ENCODE measurements at places on chromosomes 3 and 15. TPM values are rescaled to one million over a fixed set of nuclear protein-coding genes. Genes with fewer than 3 reads are reported as not detected.

GRCh38 chr3:58633157-58633865, 33.3 kb downstream of the FAM3D start:
- no peak overlapping the region for H3K27ac ChIP-seq
- H3K4me3 ChIP-seq, result no peak overlapping the region
- H3K4me1 ChIP-seq, result peaks cover 7% of the 10 kb centered on the region
- H3K36me3 ChIP-seq, result no peaks in the 10 kb centered on the region
- DNase-seq, result no peak
- no peaks in the 10 kb centered on the region for H3K27me3 ChIP-seq

DNA sequence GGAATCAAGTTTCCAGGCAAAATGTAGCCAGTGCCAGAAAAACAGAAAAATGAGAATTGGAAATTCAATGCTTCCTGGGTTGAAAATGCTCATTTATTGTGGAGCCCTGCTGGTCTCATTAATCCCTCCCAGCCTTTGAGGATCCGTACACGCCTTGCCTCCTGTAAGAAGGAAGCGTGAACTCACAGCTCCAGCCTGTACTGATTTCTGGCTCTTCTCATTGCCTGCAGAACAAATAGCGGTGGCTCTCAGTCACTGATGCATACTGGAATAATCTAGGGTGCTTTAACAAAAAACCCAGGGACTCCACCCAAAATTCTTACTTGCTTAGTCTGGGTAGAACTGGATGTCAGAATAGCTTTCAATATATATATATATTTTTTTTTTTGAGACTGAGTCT, 29.3 kb upstream of the SLC24A5 start:
- no peak for DNase-seq
- H3K27ac ChIP-seq, result no peak overlapping the region
- no peaks in the 10 kb centered on the region for H3K4me1 ChIP-seq

DNA sequence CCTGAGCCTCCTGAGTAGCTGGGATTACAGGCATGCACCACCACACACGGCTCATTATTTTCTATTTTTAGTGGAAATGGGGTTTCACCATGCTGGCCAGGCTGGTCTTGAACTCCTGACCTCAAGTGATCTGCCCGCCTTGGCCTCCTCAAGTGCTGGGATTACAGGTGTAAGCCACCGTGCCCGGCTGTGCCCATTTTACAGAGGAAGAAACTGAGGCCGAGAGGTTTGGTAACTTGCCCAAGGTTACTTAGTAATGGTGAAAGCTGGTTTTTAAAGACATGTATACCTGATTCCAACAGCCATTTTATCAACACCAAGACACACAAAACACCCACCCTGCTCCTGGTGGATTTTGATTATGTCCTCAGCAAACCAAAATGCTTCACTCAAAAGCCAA, 128.7 kb downstream of the SNRK start:
- H3K36me3 ChIP-seq, result no peaks in the 10 kb centered on the region
- no peaks in the 10 kb centered on the region for H3K4me1 ChIP-seq
- no peak for DNase-seq
- no peak overlapping the region for H3K4me3 ChIP-seq
- H3K27ac ChIP-seq, result no peak overlapping the region

The GREM1 gene
- total RNA-seq, result 3.1 TPM

GRCh38 chr15:88727439-88727838, 75.8 kb upstream of the ACAN start:
- H3K27ac ChIP-seq, result no peak overlapping the region
- H3K36me3 ChIP-seq, result no peaks in the 10 kb centered on the region
- no peak overlapping the region for H3K4me3 ChIP-seq
- no peaks in the 10 kb centered on the region for H3K27me3 ChIP-seq
- DNase-seq, result no peak

DNA sequence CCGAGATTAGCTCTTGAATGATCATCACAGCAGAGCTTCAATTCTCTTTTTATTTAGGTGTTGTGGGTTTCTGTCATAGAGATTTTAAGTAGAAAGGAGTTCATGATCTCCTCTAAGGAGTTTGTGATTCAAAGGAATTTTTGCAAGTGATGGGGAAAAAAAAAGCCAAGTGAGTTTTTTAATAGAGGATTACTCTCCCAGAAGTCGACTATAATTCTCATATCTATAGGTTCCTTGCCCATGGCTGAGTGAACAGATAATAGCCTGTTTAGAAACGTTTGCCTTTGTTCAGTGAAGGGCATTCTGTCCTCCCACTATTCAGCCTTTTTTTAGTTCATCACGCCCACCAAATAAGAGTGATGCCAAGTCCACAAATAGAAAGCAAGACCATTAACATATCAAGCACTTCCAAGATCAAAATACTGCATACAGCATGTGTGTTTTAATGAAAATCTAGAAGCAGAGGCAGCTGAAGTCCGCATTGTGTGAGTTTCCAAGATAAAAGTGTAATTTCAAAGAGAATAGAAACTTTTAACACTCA, 398.4 kb upstream of the CNTN3 start:
- no peaks in the 10 kb centered on the region for H3K27me3 ChIP-seq
- no peaks in the 10 kb centered on the region for H3K4me1 ChIP-seq
- no peak overlapping the region for H3K4me3 ChIP-seq
- DNase-seq, result no peak

The ALS2CL gene
- total RNA-seq, result 18.9 TPM

GRCh38 chr3:6825524-6825923, 35.4 kb upstream of the GRM7 start:
- H3K4me1 ChIP-seq, result no peaks in the 10 kb centered on the region
- H3K4me3 ChIP-seq, result no peak overlapping the region
- H3K36me3 ChIP-seq, result no peaks in the 10 kb centered on the region
- no peak overlapping the region for H3K27ac ChIP-seq

GRCh38 chr3:12974334-12974733, 98.9 kb downstream of the IQSEC1 start:
- H3K4me1 ChIP-seq, result no peaks in the 10 kb centered on the region
- DNase-seq, result no peak
- H3K36me3 ChIP-seq, result no peaks in the 10 kb centered on the region
- no peaks in the 10 kb centered on the region for H3K27me3 ChIP-seq
- no peak overlapping the region for H3K27ac ChIP-seq

- H3K27ac ChIP-seq, result no peak overlapping the region
- H3K4me1 ChIP-seq, result no peaks in the 10 kb centered on the region
- no peaks in the 10 kb centered on the region for H3K36me3 ChIP-seq
- no peak for DNase-seq
- no peaks in the 10 kb centered on the region for H3K27me3 ChIP-seq
Observed at GRCh38 chr3:29072611-29073010, 208.3 kb upstream of the RBMS3 start.

The LMOD3 gene
- not detected for total RNA-seq

DNA sequence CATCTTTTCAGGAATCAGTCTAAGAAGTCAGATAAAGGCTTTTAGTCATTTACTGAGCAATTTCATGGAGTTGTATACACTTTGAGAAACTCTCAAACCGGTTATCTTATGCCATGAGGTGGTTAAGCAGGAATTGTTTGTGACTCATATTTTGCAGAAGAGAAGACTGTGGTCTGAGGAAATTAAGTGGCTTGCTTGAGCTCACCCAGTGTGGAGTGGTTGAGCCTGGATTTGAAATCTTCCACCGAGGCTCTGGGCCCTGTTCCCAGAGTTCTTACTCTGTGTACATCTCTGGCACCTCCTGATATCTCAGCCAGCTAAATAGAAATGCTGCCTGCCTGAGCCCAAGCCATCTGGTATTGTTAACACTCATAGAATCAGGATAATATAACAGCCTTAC, 37.8 kb upstream of the BCL6 start:
- no peak overlapping the region for H3K27ac ChIP-seq
- DNase-seq, result peak; percentile 66
- no peaks in the 10 kb centered on the region for H3K36me3 ChIP-seq
- no peak overlapping the region for H3K4me3 ChIP-seq
- no peaks in the 10 kb centered on the region for H3K27me3 ChIP-seq
- H3K4me1 ChIP-seq, result no peaks in the 10 kb centered on the region

- DNase-seq, result peak; percentile 2
- no peaks in the 10 kb centered on the region for H3K36me3 ChIP-seq
- H3K4me3 ChIP-seq, result no peak overlapping the region
- H3K27ac ChIP-seq, result no peak overlapping the region
- H3K4me1 ChIP-seq, result no peaks in the 10 kb centered on the region
Observed at GRCh38 chr15:25176991-25177954, 222.5 kb downstream of the SNRPN start.

The OR5H14 gene
- total RNA-seq, result not detected

- H3K27ac ChIP-seq, result no peak overlapping the region
- H3K4me3 ChIP-seq, result no peak overlapping the region
- H3K4me1 ChIP-seq, result peaks cover 6% of the 10 kb centered on the region
- no peak for DNase-seq
- H3K36me3 ChIP-seq, result no peaks in the 10 kb centered on the region
Observed at GRCh38 chr15:80773792-80774352, 5.3 kb upstream of the CEMIP start.

DNA sequence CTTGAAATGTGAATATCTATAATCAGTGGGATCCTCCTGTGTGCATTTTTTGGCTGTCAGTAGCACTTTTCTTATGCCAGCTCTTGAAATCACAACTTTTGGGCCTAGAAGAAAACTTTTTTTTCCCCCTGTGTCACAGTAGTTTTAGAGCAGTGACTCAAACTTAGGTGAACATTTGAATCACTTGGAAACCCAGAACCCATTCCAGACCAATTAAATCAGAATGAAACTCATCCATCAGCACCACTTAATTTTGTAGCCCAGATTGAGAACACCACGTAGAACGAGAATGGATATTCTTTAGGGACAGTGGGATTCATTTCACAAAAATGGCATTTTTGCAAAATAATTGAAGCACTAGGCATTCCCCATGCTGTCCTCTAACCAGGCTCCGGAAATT, 224.8 kb upstream of the NANOGP8 start:
- H3K27ac ChIP-seq, result peak overlapping the region; percentile 0
- no peak for DNase-seq
- no peak overlapping the region for H3K4me3 ChIP-seq
- H3K27me3 ChIP-seq, result no peaks in the 10 kb centered on the region
- H3K4me1 ChIP-seq, result no peaks in the 10 kb centered on the region

The TGM5 gene
- total RNA-seq, result 1.6 TPM

DNA sequence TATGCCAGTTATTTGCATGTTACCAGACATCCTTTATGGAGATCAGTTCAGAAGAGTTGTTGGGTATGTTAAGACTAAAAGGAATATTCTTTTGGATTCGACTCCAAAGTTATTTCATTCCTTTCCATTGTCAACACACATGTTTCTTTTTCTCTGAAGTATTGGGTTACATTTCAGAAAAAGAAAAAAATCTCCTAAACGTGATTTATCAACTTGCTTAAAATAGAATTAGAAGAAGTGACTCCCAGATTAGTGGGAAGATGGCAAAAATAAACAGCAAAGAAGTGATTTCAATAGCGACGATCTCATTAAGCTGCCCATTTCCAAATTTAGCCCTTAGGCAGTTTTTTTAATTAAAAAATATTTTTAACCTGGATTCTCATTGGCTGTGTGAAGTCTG, 85.4 kb downstream of the TIGIT start:
- H3K4me3 ChIP-seq, result no peak overlapping the region
- no peaks in the 10 kb centered on the region for H3K4me1 ChIP-seq
- no peaks in the 10 kb centered on the region for H3K36me3 ChIP-seq
- no peak for DNase-seq
- H3K27me3 ChIP-seq, result no peaks in the 10 kb centered on the region
- H3K27ac ChIP-seq, result no peak overlapping the region

DNA sequence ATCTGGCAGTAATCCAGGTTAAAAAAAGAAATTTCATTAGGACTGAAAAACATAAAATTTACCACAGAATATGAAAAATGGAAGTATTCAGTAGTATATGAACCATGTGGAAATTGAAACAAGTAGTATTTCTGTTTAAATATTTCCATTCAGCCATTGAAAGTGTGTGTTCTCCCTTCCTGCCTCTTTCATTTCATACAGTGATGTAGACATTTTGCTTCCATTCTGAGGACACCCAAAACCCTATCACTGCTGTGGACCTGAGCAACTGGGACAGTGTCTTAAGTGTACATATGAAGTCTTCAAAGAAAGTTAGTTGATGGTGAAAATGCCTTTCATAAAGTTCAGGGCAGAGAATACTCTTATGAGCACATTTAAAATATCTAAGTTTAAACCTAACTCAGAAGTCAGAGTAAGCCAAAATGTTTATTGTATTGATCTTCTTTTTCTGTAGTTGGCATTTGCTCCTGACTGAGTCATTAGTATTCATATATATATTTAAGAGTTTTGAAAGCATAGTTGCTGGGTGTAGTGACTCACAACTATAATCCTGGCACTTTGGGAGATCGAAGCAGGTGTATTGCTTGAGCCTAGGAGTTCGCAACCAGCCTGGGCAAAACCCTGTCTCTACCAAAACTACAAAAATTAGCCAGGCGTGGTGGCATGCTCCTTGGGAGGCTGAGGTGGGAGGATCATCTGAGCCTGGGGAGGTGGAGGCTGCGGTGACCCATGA, 198.8 kb downstream of the KLHL25 start:
- no peaks in the 10 kb centered on the region for H3K36me3 ChIP-seq
- no peaks in the 10 kb centered on the region for H3K27me3 ChIP-seq
- no peak for DNase-seq
- H3K27ac ChIP-seq, result no peak overlapping the region
- H3K4me3 ChIP-seq, result no peak overlapping the region

GRCh38 chr15:74730619-74731316, 5.4 kb upstream of the CYP1A1 start:
- no peaks in the 10 kb centered on the region for H3K4me1 ChIP-seq
- H3K27ac ChIP-seq, result no peak overlapping the region
- H3K4me3 ChIP-seq, result no peak overlapping the region
- peaks cover 6% of the 10 kb centered on the region for H3K27me3 ChIP-seq
- DNase-seq, result no peak

DNA sequence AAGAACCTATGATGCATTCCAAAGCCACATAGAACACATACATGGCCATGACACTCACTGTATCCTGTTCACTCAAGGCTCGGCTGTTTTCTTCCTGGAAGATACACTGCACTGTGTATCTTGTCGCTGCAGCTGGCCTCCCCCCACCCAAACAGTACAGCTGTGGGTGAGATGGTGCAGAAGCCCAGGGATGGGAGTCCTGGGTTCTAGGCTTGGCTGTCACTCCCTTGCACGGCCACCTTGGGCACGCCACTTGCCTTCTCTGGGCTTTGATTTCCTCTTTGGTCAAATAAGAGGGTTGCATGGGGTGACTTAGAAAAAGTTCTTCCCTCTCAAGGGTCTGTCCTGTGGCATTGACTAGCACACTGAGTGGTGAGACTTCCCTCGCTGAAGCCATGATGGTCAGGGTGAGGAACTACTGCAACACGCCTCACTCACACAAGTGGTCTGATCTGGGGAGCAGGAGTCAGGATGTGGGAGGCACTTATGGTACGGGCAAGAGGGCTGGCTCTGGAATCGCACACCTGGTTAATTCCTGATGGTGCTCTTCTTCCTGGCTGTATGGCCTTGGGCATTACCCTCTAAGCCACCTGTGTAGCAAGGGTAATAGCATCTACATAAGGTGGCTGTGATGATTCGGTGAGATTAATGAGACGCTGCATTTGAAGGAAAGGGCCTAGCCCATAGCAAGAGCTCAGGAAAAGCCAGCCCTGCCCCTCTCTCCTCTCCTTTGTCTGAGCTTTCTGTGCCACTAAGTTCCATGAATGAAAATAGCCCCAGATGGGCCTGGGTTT, 44.0 kb downstream of the ANP32A start:
- H3K4me3 ChIP-seq, result no peak overlapping the region
- H3K36me3 ChIP-seq, result peaks cover 3% of the 10 kb centered on the region

All from prostate gland (tissue), 2 donors.